Uterus (tissue), 4 donors: ENCODE measurements at places on chromosomes 3 and 15. TPM values are rescaled to one million over a fixed set of nuclear protein-coding genes. Genes with fewer than 3 reads are reported as not detected.

- no peak for DNase-seq
These were observed 78.7 kb upstream of the NPHP3 start for GRCh38 chr3:132800958-132801357.

GRCh38 chr3:139434764-139435307 is 41.5 kb downstream of the RBP2 start:
- no peak for DNase-seq

DNA sequence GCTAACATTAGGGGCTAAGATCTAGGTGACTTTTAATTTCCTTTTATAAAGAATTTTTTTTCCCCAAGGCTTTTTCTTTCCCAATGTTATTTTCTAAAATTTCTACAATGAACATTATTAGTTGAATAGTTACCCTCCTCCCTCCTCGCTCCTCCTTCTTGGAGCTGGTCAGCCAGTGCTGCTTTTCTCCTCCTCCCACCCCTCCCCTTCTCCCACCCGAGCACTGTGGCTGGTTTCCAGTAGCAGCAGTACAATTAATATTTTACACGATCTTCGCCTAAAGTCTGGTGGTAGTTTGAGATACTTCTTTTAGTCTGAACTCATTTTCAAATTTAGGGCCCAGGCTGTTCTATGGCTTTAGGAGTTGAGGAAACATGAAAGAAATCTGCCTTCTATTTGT is 41.6 kb downstream of the EEFSEC start:
- peak; percentile 54 for DNase-seq

DNA sequence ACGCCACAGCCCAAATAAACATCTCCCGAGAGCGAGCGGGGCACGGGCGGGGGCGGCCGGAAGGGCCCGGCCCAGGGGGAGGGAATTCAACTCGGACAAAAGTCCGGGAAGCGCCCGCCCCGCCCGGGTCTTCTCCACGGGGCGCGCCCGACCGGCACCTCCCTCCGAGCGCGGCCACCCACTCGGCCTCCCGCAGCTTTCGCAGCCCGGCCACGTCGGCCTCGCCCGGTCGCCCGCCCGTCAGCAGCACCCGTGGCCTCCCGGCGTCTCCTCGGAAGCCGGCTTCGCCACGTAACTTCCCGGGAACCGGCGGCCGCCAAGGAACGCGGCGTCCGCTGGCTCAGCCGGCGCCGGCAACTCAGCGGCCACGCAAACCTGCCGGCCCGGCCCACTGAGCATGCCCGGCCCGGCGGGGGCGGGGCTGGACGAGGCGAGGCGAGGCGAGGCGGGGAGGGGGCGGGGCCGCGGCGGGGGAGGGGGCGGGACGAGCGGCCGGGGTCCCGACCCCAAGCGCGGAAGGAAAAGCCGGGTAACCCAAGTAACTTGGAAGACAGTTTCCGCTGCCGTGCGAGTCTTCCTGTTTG is at the start of gene TJP1:
TSS of gene TJP1 (minus strand) at position 369 of the 584 bp plus-strand sequence. CDS start 440 bp downstream, outside the sequence.
- peak; percentile 80 for DNase-seq

DNA sequence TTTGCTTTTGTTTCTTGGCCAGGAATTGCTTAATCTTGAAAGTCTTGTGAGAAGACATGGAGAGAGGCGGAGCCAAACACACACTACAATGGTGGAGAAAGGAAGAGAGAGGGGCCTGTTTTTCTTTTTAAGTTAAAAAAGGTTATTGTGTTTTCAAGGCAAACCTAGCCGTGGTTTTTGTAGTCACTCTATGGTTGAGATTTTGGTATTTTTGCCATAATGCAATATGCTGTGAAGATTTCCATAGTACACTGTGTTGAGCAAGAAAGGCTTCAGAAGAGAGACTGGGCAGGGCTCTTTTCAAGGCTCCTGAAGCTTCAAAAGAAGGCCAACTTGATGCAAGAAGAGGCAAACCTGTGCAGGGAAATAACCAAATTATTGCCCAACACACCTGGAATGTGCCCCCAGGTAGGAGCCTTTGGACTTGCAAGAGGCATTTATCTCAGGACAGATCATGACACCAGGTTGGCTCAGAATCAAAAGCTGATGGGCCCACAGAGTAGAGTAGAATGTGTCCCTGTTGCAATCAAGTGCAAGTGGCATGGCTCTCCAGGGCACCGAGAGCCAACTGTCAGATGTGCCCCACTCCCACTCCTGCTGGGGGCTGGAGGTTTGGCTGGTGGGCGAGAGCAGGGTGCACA is 22.1 kb downstream of the AMOTL2 start:
- no peak for DNase-seq

PRSS50 gene
- not detected for total RNA-seq

- no peak for DNase-seq
These were observed 49.1 kb upstream of the SEC22A start for GRCh38 chr3:123152687-123153086.

KBTBD13 gene
- not detected for total RNA-seq

HHLA2 gene
- total RNA-seq: 0.18 TPM

C3orf49 gene
- not detected for total RNA-seq
